ENCODE measurements at places on chromosomes 2 and 18.
A peak's percentile ranks its signal among the peaks of the same experiment; 100 is the strongest.

- H3K36me3 ChIP-seq = peaks cover 55% of the 10 kb centered on the region
- DNase-seq = no peak
- H3K4me1 ChIP-seq = peaks cover 28% of the 10 kb centered on the region
- peak overlapping the region; percentile 51 for H3K27ac ChIP-seq
- no peak overlapping the region for H3K4me3 ChIP-seq
These were observed 10.1 kb downstream of the RPL31 start for GRCh38 chr2:101012054-101012705.

GRCh38 chr18:10546557-10547300, 20.9 kb downstream of the NAPG start:
- H3K4me1 ChIP-seq = no peaks in the 10 kb centered on the region
- H3K4me3 ChIP-seq = no peak overlapping the region
- H3K27me3 ChIP-seq = no peaks in the 10 kb centered on the region
- H3K36me3 ChIP-seq = peaks cover 40% of the 10 kb centered on the region
- DNase-seq = no peak

DNA sequence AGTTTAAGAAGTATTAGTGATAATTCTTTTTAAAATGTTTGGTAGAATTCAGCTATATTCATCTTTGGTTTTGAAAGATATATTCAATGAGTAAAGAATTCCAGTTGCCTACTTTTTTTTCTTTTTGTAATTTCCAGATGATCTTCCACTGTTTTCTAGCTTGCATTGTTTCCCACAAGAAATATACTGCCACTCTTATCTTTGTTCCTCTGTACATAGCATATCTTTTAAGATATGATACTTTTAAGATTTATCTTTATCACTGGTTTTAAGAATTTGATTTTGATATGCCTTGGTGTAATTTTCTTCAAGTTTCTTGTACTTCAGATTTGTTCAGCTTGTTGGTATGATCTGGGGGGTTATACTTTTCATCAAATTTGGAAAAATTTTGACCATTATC, 374.4 kb downstream of the PLCL1 start:
- no peak for DNase-seq
- H3K4me3 ChIP-seq = no peak overlapping the region
- no peak overlapping the region for H3K27ac ChIP-seq
- no peaks in the 10 kb centered on the region for H3K4me1 ChIP-seq
- no peaks in the 10 kb centered on the region for H3K36me3 ChIP-seq

DNA sequence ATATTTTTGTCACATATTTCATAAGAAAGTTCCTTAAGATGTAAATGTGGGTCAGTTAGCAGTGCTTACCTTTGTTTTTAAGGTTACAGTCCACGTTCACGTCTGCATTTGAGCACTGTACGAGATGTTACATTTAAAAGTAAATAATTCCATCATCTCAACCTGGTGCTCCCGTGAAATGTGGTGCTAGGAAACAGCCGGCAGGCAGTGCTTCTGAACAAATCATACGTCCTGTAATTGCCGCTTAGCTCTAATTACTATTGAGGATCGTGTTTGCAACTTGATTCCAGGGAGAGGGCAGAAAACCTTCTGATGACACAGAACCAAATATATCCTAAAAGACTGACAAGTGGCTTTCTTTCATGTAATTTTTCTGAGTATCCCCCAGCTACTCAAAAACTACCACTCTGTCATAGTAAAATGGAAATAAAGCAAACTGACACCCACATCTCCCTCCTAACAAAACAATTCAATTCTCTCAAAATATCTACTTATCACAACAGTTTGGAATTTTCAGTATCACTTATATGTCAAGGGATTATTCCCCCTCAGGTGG, 297.8 kb upstream of the SESTD1 start:
- H3K27me3 ChIP-seq = no peaks in the 10 kb centered on the region
- DNase-seq = no peak
- H3K4me1 ChIP-seq = no peaks in the 10 kb centered on the region
- H3K27ac ChIP-seq = no peak overlapping the region
- H3K4me3 ChIP-seq = no peak overlapping the region

GRCh38 chr18:6021306-6022073, 126.2 kb upstream of the TMEM200C start:
- no peak for DNase-seq
- H3K27me3 ChIP-seq = no peaks in the 10 kb centered on the region
- no peaks in the 10 kb centered on the region for H3K4me1 ChIP-seq
- no peaks in the 10 kb centered on the region for H3K36me3 ChIP-seq

GRCh38 chr2:162746310-162746709, 92.3 kb downstream of the KCNH7 start:
- H3K4me3 ChIP-seq = no peak overlapping the region
- no peaks in the 10 kb centered on the region for H3K27me3 ChIP-seq
- H3K36me3 ChIP-seq = no peaks in the 10 kb centered on the region
- no peak overlapping the region for H3K27ac ChIP-seq
- no peaks in the 10 kb centered on the region for H3K4me1 ChIP-seq

Data from activated CD8-positive, alpha-beta T cell treated with anti-CD3 and anti-CD28 coated beads for 36 hours (primary cell).